ENCODE measurements at places on chromosomes 16 and 17. TPM values are rescaled to one million over a fixed set of nuclear protein-coding genes. Genes with fewer than 3 reads are reported as not detected.

GRCh38 chr17:65783845-65784334 lies 222.4 kb upstream of the AXIN2 start:
- no peak for DNase-seq
- H3K27me3 ChIP-seq: peaks cover 10% of the 10 kb centered on the region
- no peak overlapping the region for H3K27ac ChIP-seq
- H3K4me3 ChIP-seq: no peak overlapping the region
- no peaks in the 10 kb centered on the region for H3K36me3 ChIP-seq
- peaks cover 2% of the 10 kb centered on the region for H3K4me1 ChIP-seq

The CALB2 gene
- not detected for total RNA-seq

- H3K4me3 ChIP-seq: no peak overlapping the region
- no peaks in the 10 kb centered on the region for H3K4me1 ChIP-seq
- H3K36me3 ChIP-seq: peaks cover 27% of the 10 kb centered on the region
- no peak for DNase-seq
Measured at GRCh38 chr16:56841233-56841632, 23.8 kb upstream of the SLC12A3 start.

- no peak overlapping the region for H3K27ac ChIP-seq
- no peaks in the 10 kb centered on the region for H3K36me3 ChIP-seq
- H3K4me3 ChIP-seq: no peak overlapping the region
- H3K27me3 ChIP-seq: peaks cover 61% of the 10 kb centered on the region
Measured at GRCh38 chr17:57957120-57957850, 2.1 kb upstream of the CUEDC1 start.

The KRT24 gene
- total RNA-seq: not detected

DNA sequence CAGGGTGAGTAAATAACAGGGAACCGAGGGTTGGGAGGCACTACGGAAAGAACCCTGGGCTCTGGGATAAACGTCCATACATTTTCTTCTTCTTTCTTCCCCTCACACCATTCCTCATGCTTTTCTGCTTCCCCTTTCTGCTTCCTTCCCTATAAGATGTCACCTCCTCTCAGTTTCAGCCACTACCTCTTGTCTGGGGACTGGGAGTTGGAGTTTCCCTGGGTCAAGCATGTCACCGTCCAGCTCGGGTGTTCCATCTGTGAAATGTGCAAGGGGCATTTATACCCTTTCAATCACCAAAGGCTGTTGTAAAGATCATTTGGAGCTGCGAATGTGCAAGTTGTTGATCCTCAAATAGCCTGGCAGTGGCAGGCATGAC lies 17.5 kb upstream of the CCL22 start:
- H3K4me1 ChIP-seq: peaks cover 4% of the 10 kb centered on the region
- H3K36me3 ChIP-seq: no peaks in the 10 kb centered on the region
- H3K4me3 ChIP-seq: no peak overlapping the region

- H3K4me1 ChIP-seq: peaks cover 16% of the 10 kb centered on the region
- no peak overlapping the region for H3K27ac ChIP-seq
- no peak for DNase-seq
- H3K4me3 ChIP-seq: no peak overlapping the region
Measured at GRCh38 chr17:82582213-82582612, 62.7 kb downstream of the FOXK2 start.

DNA sequence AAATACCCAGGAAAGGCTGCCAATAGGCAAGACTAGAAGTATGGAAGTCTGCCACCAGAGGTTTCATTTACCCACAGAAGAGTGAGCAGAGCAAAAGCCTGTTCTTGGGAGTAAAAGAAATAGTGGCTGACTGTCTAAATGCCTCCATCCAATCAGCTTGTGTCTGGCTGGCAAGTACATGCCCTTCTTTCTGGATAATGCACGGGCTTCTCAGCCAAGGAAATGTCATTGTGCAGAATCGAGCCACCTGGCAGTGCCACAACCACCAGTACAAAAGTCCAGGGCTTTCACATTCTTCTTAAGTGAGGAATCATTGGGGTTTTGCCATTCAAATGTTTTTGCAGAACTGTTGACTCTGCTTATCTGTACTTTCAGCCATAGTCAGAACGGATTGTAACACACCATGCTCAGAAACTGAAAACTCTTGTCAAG lies 10.1 kb upstream of the ERCC4 start:
- peaks cover 3% of the 10 kb centered on the region for H3K4me1 ChIP-seq
- no peaks in the 10 kb centered on the region for H3K36me3 ChIP-seq
- H3K27me3 ChIP-seq: peaks cover 23% of the 10 kb centered on the region
- no peak overlapping the region for H3K27ac ChIP-seq

The DHRS7C gene
- not detected for total RNA-seq

The TBC1D28 gene
- not detected for total RNA-seq

DNA sequence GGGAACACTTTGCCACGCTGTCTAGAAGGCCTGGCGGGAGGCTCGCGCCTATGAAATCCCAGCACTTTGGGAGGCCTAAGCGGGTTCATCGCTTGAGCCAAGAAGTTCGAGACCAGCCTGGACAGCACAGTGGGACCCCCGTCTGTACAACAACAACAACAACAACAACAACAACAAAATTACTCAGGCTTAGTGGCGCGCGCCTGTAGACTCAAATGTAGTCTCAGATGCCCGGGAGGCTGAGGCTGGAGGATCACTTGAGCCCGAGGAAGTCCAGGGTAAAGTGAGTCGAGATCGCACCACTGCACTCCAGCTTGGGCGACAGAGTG lies 297 bp upstream of the SLFN13 start:
- peak overlapping the region; percentile 72 for H3K27ac ChIP-seq
- DNase-seq: no peak
- H3K36me3 ChIP-seq: peaks cover 66% of the 10 kb centered on the region

- H3K36me3 ChIP-seq: no peaks in the 10 kb centered on the region
- H3K4me3 ChIP-seq: no peak overlapping the region
- H3K27ac ChIP-seq: no peak overlapping the region
- DNase-seq: no peak
- H3K4me1 ChIP-seq: no peaks in the 10 kb centered on the region
- H3K27me3 ChIP-seq: peaks cover 2% of the 10 kb centered on the region
Measured at GRCh38 chr17:80109713-80110446, 8.5 kb downstream of the GAA start.

DNA sequence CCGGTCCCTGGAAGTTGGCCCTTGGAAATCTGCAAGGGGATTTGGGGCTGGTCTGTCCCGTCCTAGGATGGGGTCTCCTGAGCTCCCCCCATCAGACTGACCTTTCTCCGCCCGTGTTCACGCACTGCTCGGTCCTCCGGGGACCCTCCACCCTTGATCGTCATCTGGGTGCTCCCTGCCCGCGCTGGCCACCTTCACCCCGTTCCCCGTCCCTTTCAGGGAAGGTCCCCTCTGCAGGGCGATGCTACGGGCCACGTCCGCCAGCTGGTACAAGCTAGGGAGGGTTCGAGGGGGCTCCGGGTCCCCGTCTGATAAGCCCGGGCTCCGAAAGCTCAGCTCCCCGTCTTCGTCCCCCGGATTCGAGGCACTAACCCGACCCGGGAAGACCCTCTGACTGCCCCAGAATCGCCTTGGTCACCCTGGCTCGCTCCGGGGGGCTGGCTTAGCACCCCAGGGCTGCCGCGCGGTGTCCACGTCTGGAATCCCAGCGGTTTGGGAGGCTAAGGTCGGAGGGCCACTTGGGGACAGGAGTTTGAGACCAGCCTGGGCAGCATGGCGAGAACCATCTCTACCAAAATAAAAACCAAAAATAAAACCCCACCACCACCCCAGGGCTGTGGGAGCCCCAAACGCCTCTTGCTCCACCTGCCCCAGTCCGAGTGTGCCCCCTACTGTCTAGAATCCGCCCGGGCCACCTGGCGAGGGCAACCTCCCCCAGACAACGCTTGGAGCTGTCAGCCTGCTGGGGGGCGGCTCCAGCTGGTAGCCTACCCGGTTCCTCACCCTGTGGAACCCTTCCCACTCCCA lies 1.1 kb upstream of the SLC43A2 start:
- peaks cover 17% of the 10 kb centered on the region for H3K4me1 ChIP-seq
- H3K27me3 ChIP-seq: peaks cover 40% of the 10 kb centered on the region
- peak overlapping the region; percentile 82 for H3K4me3 ChIP-seq
- no peaks in the 10 kb centered on the region for H3K36me3 ChIP-seq

The CSH1 gene
- total RNA-seq: not detected

The GJD3 gene
- not detected for total RNA-seq

- DNase-seq: peak; percentile 8
- H3K4me3 ChIP-seq: no peak overlapping the region
- peak overlapping the region; percentile 97 for H3K27ac ChIP-seq
- peaks cover 5% of the 10 kb centered on the region for H3K36me3 ChIP-seq
- H3K27me3 ChIP-seq: peaks cover 2% of the 10 kb centered on the region
Measured at GRCh38 chr16:57603115-57604024, 25.1 kb upstream of the ADGRG1 start.

GRCh38 chr16:68833251-68833650 lies 10.1 kb upstream of the TANGO6 start:
- no peaks in the 10 kb centered on the region for H3K36me3 ChIP-seq
- no peaks in the 10 kb centered on the region for H3K4me1 ChIP-seq
- DNase-seq: no peak
- no peak overlapping the region for H3K27ac ChIP-seq
- peaks cover 7% of the 10 kb centered on the region for H3K27me3 ChIP-seq
- no peak overlapping the region for H3K4me3 ChIP-seq

GRCh38 chr16:72042157-72042660 lies 12.1 kb upstream of the HP start:
- no peak for DNase-seq
- H3K27me3 ChIP-seq: no peaks in the 10 kb centered on the region
- no peaks in the 10 kb centered on the region for H3K4me1 ChIP-seq

The FBXW10 gene
- total RNA-seq: not detected

The TPSG1 gene
- not detected for total RNA-seq

DNA sequence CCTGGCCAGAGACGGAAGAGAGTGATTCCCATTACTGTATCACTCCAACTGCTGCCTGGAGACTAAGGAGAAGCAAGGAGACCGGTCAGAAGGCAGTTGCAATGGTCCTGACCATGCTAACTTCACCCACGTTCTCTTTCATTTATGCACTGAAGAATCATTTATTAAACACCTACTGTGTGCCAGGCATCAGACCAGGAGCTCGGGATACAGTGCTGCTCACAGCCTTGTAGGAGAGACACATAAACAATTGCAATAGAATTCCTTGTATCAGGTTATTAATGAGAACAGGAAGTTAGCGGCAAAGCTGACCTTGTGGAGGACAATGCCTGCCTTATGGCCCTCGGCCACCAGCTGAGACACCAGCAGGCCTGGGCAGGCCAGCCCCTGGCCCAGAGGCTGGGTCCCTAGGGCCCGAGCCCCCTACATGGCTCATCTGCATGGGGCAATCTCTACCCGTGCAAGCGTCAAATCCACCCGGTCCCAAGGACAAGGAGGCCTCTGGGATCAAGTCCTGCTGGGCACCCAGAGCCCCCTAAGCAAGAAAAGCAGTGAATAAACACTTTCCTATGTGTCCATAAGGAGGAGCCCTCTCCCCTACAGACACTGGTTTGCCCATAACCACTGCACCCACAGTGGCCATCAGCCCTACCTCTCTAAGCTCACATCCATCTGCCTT lies 8.6 kb upstream of the ENPP7 start:
- no peak overlapping the region for H3K27ac ChIP-seq
- H3K4me1 ChIP-seq: no peaks in the 10 kb centered on the region
- no peak overlapping the region for H3K4me3 ChIP-seq
- no peaks in the 10 kb centered on the region for H3K27me3 ChIP-seq
- H3K36me3 ChIP-seq: no peaks in the 10 kb centered on the region

GRCh38 chr17:28256370-28256769 lies 62.6 kb upstream of the TMEM97 start:
- H3K27me3 ChIP-seq: peaks cover 9% of the 10 kb centered on the region
- no peak overlapping the region for H3K4me3 ChIP-seq
- no peaks in the 10 kb centered on the region for H3K36me3 ChIP-seq
- DNase-seq: no peak
- H3K27ac ChIP-seq: no peak overlapping the region

GRCh38 chr17:29885031-29885640 lies 44.9 kb downstream of the SSH2 start:
- H3K4me3 ChIP-seq: no peak overlapping the region
- H3K4me1 ChIP-seq: peaks cover 15% of the 10 kb centered on the region
- no peaks in the 10 kb centered on the region for H3K27me3 ChIP-seq
- DNase-seq: no peak

The CACNG4 gene
- total RNA-seq: not detected

DNA sequence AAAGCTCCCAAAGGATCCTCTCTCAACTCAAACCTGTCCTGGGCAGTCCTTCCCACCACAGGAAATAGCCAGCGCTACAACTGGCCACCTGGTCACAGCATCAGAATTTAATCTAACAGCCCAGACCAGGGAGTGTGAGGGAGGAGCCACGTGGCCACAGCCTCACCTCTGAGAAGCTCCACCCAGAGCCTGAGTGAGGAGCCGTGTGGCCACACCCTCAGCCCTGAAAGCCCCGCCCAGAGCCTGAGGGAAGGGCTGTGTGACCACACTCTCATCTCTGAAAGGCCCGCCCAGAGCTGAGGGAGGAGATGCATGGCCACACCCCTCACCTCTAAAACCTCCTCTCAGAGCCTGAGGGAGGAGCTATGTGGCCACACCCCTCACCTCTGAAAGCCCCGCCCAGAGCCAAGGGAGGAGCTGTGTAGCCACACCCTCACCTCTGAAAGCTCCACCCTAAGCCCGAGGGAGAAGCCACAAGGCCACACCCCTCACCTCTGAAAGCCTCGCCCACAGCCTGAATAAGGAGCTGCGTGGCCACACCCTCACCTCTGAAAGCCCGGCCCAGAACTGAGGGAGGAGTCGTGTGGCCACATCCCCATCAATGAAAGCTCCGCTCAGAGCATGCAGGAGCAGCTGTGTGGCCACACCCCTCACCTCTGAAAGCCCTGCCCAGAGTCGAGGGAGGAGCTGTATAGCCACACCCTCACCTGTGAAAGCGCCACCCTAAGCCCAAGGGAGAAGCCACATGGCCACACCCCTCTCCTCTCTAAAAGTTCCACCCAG lies 28.6 kb downstream of the SLC38A8 start:
- H3K4me3 ChIP-seq: no peak overlapping the region
- no peaks in the 10 kb centered on the region for H3K36me3 ChIP-seq
- peak; percentile 74 for DNase-seq
- peaks cover 10% of the 10 kb centered on the region for H3K4me1 ChIP-seq
- no peak overlapping the region for H3K27ac ChIP-seq
- H3K27me3 ChIP-seq: no peaks in the 10 kb centered on the region

The DDX52 gene
- total RNA-seq: 28.0 TPM

DNA sequence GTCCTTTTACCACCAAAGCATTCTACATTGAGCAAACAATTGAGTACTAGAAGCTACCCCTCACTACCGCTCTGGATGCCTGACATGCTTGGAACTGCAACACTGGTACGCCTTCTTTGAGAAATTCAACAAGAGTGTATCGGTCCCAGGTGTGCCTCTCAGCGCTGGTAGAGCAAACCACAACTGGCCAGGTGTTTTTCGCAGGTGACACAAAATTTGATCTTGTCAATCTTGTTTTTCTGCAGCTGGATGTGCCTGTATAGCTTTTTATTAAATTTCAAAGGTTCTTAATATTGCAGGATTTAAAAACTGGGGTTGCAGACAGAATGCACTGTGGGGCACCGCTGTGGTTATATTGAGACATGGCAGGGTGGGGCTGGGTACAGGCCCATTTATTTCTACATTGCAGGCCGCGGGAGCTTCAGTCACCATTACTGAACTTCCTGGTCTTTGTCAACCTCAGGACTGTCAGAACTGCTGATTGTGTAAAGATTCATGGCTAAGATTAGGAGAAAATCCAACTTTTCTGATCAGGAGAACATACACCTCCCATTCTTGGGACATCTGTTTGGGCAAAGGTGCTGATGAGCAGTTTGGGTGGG lies 4.5 kb upstream of the SNX20 start:
- peaks cover 3% of the 10 kb centered on the region for H3K27me3 ChIP-seq
- peaks cover 61% of the 10 kb centered on the region for H3K4me1 ChIP-seq
- peak overlapping the region; percentile 83 for H3K27ac ChIP-seq
- no peaks in the 10 kb centered on the region for H3K36me3 ChIP-seq
- H3K4me3 ChIP-seq: peak overlapping the region; percentile 56
- no peak for DNase-seq

- no peaks in the 10 kb centered on the region for H3K36me3 ChIP-seq
- no peak overlapping the region for H3K4me3 ChIP-seq
- peaks cover 8% of the 10 kb centered on the region for H3K27me3 ChIP-seq
- no peak overlapping the region for H3K27ac ChIP-seq
- no peak for DNase-seq
- H3K4me1 ChIP-seq: peaks cover 31% of the 10 kb centered on the region
Measured at GRCh38 chr17:3887804-3888203, 5.0 kb downstream of the CAMKK1 start.

All from activated CD4-positive, alpha-beta memory T cell treated with anti-CD3 and anti-CD28 coated beads, Interleukin-2, amount 10 ng/mL, durations not matched to agents 7 days and 5 days (primary cell).